ENCODE measurements at places on chromosomes 11 and 22.

GRCh38 chr11:99065121-99065520 is 44.4 kb downstream of the CNTN5 start:
- DNase-seq, result no peak

- DNase-seq, result no peak
Measured at GRCh38 chr11:23836981-23837380, 659.9 kb upstream of the LUZP2 start.

- peak; percentile 36 for DNase-seq
Measured at GRCh38 chr11:44257338-44258189, 52.4 kb downstream of the ALX4 start.

DNA sequence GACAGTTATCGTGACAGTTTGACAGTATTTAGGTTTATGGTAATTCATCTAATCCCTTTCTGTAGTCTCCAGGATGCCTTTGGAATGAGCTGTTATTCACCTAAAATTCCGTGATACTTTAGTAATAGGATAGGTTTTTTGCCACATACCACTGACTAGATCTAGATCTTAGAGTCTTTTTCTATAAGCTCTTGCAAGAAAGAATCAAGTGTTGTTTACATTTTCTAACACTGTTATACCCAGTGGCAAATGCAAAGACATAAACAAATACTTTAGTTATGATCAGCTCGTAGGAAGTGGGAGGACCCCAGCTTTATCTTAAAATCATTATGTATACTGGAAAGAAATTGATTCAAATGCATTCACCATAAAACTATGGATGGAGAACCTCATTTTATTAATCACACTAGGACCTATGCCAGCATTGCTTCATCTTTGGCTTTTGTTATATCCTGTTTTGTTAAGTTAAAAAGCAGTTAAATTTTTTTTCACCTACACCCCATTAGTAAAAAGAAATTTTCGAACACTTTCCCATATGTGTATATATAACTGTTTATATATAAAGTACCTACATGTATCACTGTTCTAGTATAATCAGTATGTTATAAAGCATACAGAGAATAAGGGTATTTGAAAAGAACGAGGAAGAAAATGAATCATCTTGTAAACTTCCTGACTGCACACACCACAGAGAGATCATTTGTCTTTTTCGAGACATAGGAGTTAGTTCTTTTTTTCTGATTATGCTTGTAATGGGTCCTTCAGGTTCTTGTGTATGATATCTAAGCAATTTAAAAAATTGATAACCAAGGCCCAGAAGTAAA is 60.9 kb downstream of the PDHX start:
- DNase-seq, result peak; percentile 32

DNA sequence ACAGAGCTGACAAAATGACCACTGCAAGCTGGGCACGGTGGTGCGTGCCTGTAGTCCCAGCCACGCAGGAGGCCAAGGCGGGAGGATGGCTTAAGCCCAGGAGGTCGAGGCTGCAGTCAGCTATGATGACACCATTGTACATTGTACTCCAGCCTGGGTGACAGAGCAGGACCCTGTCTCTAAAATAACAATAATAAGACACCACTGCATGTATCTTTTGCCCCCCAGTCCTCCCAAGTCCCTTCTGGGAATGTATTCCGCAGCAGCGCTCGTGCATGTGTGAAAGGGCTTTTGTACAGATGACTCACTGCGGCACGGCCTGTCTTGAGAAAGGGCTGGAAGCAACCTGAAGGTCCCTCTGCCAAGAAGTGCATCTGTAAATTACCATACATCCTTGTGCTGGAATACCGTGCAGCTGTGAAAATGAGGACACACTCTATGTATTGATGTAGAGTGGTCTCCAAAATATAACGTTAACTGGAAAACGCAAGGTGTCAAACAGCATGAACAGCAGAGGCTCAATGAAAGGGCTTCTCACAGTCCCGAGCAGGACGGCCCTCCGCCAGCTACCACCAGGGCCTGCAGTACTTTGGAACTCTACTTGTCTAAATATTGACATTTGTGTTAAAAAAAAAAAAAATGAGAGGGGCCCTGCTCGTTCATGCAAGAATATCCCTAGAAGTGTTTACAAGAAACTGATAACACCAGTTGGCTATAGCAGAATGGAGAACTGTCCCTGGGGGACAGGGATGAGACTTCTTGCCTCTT is 9.0 kb upstream of the CDC42EP2 start:
- DNase-seq, result no peak

DNA sequence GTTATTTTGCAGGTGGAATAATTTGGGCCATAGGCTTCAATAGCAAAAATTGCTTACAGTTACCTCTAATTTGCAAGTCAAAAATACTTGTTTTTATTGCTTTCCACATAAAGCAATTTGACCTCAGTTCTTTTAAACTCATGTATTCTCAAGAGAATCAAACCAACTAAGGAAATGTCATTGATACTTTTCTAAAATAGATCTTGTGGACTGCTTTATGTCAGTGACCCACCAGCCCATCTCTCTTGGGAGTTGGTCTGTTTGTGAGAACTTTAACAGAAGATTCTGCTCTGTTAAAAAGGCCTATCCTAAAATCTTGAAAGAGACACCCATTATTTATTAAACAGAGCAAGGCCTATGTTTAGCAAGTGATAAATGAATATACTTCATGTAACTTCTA is 75.2 kb downstream of the DDIAS start:
- no peak for DNase-seq

- no peak for DNase-seq
Measured at GRCh38 chr11:57322256-57323166, 2.2 kb downstream of the TNKS1BP1 start.

GRCh38 chr22:44201665-44202064 is 20.9 kb downstream of the PARVG start:
- DNase-seq, result no peak

DNA sequence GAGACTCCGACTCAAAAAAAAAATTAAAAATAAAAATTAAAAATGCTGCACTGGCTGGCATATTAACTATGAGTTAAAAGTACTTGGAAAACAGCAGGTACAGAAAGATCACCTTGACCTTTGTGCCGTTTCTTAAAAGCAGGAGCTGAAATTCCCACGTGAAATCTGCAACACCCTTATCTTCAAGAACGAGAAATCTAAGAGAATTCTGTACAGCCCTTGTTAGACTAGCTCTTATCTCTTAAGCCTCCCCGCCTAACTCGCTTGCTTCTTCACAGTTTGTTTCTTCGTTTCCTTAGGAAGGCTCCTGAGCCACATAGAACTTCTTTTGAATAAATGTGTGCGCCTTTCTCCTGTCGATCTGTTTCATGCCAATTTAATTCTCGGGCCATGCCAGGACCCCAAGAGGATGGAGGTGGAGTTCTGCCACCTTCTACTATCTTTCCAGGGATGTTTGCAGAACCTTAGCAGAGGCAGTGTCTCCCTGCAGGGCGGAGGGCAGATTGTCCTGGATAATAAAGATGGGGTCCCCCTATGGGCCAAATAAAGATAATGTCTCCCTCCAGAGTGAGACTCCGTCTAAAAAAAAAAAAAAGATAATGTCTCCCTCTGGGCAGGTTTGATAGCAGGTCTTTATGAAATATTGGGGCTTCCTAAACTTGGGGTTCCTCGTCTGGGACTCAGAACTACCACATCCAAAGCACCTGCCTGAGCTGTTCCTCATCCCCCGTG is 27.4 kb upstream of the SYT8 start:
- no peak for DNase-seq

- no peak for DNase-seq
Measured at GRCh38 chr22:39735776-39736175, 157.8 kb downstream of the ENTHD1 start.

DNA sequence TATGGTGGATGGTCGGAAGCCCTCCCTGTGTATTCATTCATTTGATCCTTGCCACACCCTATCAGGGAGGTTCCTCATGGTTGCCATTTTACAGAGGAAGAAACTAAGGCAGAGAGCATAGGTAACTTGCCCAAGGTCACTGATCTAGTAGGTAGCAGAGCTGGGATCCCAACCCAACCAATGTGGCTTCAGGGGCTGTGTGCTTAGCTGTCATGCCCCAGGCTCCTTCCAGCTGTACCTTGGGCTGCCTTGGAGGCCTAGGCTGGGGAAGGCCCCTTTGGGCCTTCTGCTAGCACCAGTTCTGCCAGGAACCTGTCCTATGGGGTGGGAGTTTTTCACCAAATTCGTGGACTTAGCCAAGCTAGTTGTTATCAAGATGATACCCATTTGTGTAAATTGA is 8.6 kb downstream of the BAD start:
- DNase-seq, result no peak

- peak; percentile 95 for DNase-seq
Measured at GRCh38 chr22:20243537-20244249, 24.4 kb downstream of the RTN4R start.

GRCh38 chr11:9642894-9643293 is 21.0 kb upstream of the SWAP70 start:
- peak; percentile 63 for DNase-seq

DNA sequence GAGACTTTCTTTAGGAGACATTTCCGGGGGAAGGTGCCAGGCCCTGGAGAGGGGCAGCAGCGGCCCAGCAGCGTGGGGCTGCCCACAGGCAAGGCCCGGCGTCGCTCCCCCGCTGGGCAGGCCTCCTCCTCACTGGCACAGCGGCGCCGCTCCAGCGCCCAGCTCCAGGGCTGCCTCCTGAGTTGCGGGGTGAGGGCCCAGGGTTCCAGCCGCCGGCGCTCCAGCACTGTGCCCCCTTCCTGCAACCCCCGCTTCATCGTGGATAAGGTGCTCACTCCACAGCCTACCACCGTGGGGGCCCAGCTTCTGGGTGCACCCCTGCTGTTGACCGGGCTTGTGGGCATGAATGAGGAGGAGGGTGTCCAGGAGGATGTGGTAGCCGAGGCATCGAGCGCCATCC is 15.2 kb upstream of the MDK start:
- DNase-seq, result no peak

DNA sequence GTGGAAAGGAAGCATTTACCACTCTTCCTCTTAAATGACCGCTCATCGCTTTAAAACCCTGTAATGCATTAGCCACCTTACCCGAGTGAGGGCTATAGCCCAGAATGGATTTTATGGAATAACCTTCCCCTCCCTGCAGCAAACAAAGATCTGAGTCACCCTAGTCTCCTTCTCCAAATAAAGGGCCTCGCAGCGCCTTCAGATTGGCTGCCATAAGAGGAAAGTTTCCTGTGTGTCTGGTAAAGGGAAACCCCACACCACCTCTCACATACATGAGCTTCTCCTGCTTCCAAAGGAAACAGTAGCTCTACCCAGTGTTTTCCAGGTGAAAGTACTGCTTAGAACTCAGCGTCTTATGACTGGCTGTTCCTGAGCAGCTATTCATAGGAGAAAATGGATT is 47.8 kb downstream of the PPP2R1B start:
- DNase-seq, result no peak

- no peak for DNase-seq
Measured at GRCh38 chr22:28710107-28710506, 30.5 kb upstream of the TTC28 start.

DNA sequence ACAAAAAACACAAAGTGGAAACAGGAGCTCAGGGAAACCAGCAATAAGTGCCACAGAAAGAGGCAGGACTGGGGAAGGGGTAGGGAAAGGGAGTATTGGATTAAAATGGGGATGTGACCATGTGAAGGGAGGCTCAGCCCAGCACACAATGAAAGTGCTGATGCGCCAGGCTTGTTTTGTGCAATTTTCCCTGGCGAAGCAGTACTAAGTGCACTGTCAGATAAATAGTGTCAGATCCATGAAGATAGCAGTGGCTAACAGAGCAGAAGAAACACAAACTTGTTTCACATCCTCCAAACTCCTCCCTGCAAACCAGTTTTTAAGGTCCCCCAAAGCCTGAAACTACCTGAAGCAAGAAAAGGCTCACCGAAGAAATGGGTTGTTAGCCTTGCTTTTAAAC is 50.7 kb upstream of the RAPSN start:
- peak; percentile 13 for DNase-seq

DNA sequence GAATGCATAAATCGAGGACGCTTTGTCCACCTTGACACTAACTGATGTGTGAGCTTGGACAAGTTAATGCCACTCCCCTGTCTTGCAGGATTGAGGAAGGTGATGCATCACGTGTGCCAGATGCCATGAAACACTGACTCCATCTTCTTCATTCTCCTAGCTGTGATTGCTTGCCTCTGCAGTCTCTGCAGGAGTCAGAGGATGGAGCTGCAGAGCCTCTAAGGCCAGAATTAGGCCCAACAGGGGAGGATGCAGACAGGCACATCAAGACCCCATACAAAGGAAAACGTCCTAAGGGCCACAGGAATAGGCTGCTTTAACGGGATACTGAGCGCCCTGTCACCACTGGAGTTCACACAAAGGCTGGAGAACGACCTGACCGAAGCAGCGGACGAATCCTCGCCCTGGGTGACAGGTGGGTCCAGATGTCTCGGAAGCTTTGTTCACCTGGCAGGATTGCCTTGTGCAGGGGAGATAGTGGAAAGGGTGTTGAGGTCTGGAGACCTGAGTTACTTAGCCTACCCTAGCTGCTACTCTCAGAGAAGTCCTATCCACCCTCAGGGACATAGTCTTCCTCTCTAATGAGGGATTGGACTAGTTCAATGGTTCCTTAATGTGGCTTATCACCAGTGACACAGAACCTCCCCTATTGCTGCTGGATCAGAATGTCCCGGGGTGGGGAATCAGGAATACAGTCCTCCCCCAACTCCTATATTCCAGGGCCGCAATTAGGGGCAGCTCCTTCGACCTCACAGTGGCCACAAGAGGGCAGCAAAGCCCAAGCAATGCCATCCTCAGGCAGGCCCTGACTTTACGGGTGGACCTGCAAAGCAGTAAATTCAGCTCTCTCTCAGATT is 32.4 kb downstream of the DBX1 start:
- DNase-seq, result peak; percentile 64

- DNase-seq, result no peak
Measured at GRCh38 chr11:88188251-88188931, 13.1 kb upstream of the RAB38 start.

DNA sequence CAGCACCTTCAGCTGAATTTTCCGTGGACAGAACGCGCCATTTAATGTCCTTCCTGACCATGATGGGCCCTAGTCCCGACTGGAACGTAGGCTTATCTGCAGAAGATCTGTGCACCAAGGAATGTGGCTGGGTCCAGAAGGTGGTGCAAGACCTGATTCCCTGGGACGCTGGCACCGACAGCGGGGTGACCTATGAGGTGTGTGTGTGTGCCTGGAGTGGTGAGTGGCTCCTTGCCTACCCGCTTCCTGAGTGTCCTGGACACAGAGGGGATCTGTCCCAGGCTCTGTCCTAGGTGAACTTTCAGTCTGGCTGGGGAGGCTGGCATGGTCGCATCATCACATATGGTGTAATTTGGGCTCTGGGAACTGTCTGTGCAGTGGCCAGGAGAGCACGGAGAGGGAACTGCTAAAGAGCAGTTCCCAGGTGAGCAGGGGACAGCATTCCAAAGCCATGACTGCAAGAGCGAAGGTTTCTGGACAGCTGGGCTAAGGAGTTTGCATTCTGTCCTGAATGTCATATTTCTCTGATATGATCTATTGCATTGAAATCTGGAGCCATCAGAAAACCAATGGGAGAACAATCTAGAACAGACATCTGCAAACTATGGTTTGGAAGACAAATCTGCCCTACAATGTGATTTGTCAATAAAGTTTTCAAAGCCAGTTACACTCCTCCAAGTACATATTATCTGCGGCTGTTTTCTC is 104.3 kb downstream of the RRAS2 start:
- no peak for DNase-seq

GRCh38 chr22:44555597-44555996 is 57.6 kb upstream of the RTL6 start:
- DNase-seq, result no peak
